ENCODE measurements at places on chromosomes 13 and 19.

- DNase-seq = peak; percentile 63
Observed at GRCh38 chr13:28819735-28820098, 422 bp upstream of the MTUS2 start.

- DNase-seq = peak; percentile 60
Observed at GRCh38 chr19:41298348-41298964, 11.5 kb upstream of the CCDC97 start.

- no peak for DNase-seq
Observed at GRCh38 chr19:16607819-16608218, 20.2 kb downstream of the MED26 start.

- DNase-seq = peak; percentile 65
Observed at GRCh38 chr13:29886446-29886845, 36.0 kb upstream of the UBL3 start.

DNA sequence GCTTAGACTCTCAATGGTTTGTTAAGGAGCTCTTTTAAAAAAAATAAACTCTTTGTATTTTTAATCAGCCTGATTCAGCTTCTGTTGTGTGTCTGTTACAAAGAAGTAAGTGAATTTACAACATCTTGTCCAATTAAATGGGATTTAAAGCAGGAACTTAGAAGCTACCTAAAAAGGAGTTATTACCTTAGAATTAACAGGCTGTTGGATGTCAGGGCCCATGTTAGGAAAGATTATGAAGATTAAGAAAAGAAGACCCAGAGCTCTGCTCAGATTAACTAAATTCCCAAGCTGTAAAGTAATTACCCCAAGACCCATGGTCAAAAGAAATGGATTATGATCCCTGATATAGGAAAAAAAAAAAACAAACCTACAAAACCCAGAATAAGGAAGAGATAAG is 44.1 kb upstream of the ZNF780A start:
- no peak for DNase-seq

DNA sequence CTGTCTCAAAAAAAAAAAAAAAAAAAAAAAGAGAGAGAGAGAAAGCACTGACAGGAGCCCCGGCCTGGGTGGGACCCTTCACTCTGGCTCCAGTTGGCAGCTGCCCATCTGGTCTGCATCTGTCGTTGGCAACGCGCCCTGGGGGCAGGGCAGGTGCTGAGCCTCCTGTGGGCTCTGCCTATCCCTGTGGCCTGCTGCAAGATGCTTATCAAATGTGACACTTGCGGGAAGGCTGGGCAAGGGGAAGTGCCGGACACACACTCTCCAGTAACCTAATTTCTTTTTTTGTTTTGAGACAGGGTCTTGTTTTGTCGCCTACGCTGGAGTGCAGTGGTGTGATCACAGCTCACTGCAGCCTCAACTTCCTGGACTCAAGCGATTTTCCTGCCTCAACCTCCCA is 10.7 kb upstream of the KPTN start:
- no peak for DNase-seq

DNA sequence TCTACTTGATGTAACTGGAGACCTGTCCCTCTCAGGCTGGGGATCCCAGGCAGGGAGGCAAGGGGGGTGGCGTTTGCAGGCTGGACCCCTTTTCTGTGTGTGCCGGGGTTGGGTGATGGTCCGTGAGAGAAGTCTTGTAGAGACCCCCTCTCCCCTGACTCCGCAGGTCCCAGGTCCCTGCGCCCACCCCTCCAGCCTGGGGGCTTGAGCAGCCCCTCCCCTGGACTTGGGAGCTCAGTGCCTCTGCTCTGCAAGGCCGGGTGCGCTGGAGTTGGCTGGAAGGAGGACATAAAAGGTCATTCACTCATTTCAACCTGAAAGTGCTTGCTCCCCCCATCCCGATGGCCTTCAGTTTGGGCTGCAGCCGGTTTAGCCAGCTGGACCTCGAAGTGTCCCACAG is 89.5 kb downstream of the SLC7A1 start:
- no peak for DNase-seq

DNA sequence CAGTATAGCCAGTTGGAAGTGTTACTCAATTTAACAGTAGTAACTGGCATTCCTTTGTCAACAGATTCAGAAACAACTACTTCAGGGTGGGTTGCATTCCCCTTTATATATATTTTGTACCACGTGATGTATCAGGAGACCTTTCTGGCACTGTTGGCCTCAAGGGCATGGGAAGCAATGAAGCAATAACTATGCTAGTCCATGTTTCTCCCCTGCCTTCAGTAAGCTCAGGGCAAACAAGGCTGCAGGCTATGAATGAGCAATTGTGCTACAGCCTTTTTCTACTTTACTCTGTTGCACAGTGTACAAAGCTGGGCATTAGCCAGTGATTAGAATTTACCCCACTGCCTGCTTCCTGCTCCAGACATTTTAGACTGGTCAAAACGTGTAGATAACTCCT is 348.8 kb downstream of the GPC5 start:
- no peak for DNase-seq

DNA sequence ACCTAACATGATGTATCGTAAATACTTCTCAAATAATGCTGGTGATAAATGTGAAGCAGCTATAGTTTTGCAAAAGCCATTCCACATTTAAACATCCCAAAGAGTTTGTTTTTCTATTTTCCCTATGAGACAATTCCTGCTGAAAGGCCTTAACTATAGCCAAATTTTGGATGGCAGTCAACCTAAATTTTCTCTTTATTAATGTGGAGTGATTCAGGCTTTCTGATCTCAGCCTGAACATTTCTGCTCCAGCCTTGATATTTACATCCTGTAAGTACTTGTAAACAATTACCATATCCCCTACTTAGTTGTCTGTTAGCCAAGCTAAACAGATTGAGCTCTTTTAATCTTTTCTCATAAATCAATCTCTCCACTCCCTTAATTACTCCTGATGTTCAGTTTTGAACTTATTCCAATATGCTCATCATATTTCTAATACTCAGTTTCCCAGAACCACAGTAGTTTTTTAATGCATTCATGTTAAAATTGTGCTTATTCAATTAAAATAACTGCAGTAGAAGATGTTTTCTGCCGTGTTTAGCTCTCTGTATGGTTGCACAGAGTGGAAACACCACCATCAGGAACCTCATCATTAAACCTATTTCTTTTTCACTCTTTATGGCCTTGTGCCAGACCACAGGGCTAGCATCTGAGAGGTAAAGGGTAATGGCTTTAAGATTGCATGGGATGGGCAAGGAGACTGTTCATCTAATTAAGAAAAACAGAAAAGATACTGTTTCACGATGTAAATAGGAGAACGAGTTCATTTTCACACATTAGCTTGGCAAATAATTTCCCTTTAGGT is 1235.2 kb upstream of the SLC10A2 start:
- DNase-seq = no peak

- no peak for DNase-seq
Observed at GRCh38 chr19:43727593-43727853, 11.6 kb downstream of the IRGC start.

GRCh38 chr13:20840568-20840967 is 62.0 kb downstream of the XPO4 start:
- DNase-seq = no peak

DNA sequence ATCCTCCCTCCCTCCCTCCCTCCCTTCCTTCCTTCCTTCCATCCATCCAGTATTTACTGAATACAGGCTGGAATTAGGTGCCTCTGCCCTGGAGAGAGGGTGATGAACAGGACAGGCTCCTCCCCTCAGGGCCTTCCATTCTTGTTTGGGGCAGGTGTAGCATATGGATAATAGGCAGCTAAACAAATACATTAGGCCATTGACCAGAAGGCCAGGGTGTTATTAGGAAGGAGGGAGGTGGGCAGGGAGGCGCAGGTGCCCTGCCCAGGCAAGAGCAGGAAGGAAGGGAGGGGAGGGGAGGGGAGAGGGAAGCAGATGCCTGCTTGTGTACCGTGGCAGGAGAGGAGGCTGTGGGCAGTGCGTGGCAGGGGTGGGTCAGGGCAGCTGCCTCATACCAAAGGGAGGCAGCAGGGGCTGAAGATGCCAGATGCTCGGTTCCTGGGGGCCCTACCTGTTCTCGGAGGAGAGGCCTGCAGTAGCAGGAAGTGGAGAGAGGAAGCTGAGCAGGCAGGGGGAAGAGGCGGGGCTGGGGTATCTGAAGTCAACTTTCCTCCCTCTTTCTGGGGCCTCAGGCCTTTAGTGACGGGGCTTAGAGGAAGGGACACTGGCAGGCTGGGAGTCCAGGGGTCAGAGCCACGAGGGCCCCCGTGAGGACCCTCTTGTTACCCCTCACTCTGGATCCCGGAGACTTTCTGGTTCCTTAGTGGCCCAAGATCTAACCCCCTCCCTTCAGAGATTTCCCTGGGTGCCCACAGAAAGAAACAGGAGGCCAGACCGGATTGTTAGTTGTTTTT is at the start of gene RINL:
Gene RINL, minus strand, starts transcription at position 495 of the 794 bp plus-strand sequence. CDS start 1,533 bp downstream, outside the sequence.
- DNase-seq = peak; percentile 73

GRCh38 chr13:43285933-43286597 is 262.7 kb downstream of the DNAJC15 start:
- DNase-seq = no peak

DNA sequence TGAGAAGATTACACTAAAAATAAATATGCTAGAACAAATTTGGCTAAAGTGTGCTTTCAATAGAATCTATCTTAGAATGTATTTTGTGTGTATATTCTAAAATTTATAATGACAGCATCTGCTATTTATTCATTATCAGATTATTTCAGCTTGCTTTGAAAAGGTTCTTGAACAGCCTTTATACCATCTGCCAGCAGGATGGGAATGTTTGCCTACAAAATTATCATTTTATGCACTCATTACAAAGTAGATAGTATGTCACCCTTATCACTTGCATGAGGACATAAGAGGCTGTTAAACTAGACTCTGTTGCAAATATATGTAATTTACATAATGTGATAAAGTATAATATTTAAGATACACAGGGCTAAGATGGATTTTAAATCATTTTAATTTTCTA is 1286.9 kb upstream of the PCDH20 start:
- DNase-seq = no peak

GRCh38 chr13:26262156-26262555 is 8.2 kb downstream of the CDK8 start:
- DNase-seq = no peak

GRCh38 chr13:109684824-109685202 is 101.6 kb downstream of the IRS2 start:
- no peak for DNase-seq

DNA sequence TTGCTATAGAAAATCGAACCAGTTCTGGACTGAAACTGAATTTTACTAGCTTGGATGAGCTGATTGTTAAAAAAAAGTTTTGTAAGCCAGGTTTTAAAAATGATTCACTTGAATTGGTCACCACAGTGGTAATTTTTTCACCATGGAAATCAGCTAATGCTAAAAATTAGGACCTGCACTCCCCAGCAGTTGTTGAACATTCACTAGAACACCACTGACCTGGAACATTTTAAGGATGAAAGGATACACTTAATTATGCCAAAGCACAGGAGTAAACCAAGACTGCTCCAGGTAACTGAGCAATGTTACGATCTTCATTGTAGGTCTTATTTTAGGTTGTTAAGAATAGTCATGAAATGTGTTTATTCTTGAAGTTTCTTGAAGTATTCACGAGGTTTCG is 1342.6 kb upstream of the SPRY2 start:
- DNase-seq = no peak

- peak; percentile 69 for DNase-seq
Observed at GRCh38 chr19:56066152-56067023, 54.7 kb downstream of the ZNF787 start.

- no peak for DNase-seq
Observed at GRCh38 chr13:101576977-101577376, 124.5 kb downstream of the ITGBL1 start.

DNA sequence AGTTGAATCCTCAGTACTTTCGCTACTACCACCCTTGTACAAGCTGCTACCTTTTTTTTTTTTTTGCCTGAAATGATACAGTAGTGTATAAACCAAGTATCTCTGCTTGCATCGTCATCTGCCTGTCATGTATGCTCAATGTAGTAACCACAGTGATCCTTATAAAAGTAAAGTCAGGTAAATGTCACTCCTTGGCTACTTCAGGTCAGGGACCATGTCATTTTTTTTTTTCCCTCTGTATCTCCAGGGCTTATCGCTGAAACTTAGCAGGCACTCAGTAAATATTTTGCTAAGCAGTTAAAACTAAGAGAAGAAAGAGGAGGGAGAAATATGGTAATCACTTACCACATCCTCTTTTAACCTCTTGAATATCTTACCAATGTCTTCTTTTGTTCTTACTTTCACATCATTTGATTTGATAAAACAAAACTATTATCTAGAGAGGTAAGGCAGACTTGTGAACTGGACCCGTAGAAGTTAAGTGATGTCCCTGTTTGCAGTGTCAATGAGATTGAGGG is 96.8 kb upstream of the KLF12 start:
- no peak for DNase-seq

GRCh38 chr13:49443357-49443703 is 534 bp downstream of the CAB39L start:
- DNase-seq = no peak

GRCh38 chr13:39322836-39323585 is 280.0 kb downstream of the LHFPL6 start:
- no peak for DNase-seq

DNA sequence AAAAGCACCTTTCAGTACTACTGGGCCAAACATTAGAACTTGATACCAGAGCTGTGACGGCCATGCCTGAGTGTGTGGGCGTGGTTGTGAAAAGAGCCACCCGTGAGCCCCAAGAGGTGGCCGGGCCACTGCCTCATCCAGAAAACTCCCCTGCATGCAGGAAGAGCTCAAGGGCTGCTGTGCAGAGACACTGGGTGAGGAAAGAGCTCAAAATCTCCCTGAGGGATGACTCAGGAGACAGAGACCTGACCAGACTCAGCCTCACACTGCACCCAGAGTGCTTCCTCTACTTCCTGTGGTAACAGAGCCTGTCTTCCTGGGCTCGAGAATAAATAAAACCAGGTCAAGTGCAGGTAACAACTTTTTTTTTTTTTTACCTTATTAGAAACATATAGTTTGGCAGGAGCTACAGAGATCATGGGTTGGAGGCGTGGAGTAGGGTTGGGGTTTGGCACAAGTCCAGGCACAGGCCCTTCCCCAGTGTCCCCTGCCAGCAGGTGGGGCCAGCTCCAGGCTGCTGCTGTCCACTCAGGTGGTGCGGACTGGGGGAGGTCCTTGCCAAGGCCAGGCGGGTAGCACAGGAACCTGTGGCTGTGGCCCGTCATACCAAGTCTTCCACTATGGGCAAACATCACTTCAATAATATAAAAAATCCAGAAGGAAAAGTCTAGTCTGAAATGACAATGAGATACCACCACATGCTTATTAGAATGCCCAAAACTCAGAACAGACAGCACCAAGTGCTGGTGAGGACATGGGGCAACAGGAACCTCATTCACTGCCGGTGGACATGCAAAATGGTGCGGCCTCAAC is 25.5 kb downstream of the ELL start:
- DNase-seq = peak; percentile 65

DNA sequence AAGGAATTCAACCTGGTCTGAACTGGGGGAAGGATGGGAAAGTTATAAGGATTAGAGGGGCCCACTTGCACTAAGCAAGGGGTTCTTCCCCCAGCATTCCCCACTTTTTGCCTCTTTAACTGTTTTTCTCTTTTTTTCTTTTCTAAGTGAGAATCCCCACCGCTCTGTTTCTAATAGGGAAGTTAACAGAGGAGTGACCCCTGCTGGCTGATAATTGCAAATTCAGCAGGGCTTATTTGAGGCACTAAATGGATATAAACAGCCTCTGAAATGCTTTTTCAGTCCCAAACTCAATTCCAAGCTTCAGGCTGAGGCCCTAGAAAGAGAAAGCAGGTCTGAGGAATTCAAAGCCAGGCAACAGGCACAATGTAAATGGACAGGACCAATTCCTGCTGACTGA is 38.2 kb upstream of the CEACAM21 start:
- DNase-seq = no peak
